ENCODE measurements at places on chromosomes 12 and 14.
A peak's percentile ranks its signal among the peaks of the same experiment; 100 is the strongest.

- no peak for DNase-seq
These were observed 93.6 kb downstream of the TTC7B start for GRCh38 chr14:90722590-90722989.

GRCh38 chr14:92236243-92236900 is 86.6 kb upstream of the SLC24A4 start:
- no peak for DNase-seq

GRCh38 chr12:122943196-122943595 is 23.1 kb downstream of the ABCB9 start:
- DNase-seq: no peak

- DNase-seq: no peak
These were observed 264.4 kb downstream of the EFCAB11 start for GRCh38 chr14:89690139-89690538.

- no peak for DNase-seq
These were observed 25.2 kb upstream of the RASSF3 start for GRCh38 chr12:64585104-64585503.

- DNase-seq: peak; percentile 89
These were observed 864 bp downstream of the DNAJC22 start for GRCh38 chr12:49347311-49348193.

GRCh38 chr14:83883732-83884131 is 1646.2 kb upstream of the FLRT2 start:
- DNase-seq: peak; percentile 19

DNA sequence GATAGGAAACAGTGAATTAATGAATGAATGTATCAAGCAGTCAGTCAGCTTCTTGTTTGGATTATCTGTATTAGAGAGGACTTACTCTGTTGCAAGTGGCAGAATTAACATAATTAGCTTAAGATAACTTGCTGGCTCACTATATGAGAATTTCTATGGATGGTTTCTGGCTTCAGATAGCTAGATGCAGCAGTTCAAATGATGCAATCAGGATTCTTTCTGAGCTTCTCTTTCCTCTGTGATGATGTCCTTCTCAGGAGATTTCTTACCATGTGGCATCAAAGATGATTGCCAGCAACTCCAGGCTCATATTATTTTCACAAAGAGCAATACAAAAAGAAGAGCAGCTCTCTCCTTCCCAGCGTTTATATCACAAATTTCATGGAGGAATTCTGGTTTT is 30.7 kb downstream of the FRMD6 start:
- DNase-seq: peak; percentile 85

- DNase-seq: no peak
These were observed 68.5 kb downstream of the BHLHE41 start for GRCh38 chr12:26056335-26056734.

- no peak for DNase-seq
These were observed 18.3 kb upstream of the LTA4H start for GRCh38 chr12:96053476-96054243.

- no peak for DNase-seq
These were observed 20.4 kb upstream of the AMN start for GRCh38 chr14:102902086-102902485.

DNA sequence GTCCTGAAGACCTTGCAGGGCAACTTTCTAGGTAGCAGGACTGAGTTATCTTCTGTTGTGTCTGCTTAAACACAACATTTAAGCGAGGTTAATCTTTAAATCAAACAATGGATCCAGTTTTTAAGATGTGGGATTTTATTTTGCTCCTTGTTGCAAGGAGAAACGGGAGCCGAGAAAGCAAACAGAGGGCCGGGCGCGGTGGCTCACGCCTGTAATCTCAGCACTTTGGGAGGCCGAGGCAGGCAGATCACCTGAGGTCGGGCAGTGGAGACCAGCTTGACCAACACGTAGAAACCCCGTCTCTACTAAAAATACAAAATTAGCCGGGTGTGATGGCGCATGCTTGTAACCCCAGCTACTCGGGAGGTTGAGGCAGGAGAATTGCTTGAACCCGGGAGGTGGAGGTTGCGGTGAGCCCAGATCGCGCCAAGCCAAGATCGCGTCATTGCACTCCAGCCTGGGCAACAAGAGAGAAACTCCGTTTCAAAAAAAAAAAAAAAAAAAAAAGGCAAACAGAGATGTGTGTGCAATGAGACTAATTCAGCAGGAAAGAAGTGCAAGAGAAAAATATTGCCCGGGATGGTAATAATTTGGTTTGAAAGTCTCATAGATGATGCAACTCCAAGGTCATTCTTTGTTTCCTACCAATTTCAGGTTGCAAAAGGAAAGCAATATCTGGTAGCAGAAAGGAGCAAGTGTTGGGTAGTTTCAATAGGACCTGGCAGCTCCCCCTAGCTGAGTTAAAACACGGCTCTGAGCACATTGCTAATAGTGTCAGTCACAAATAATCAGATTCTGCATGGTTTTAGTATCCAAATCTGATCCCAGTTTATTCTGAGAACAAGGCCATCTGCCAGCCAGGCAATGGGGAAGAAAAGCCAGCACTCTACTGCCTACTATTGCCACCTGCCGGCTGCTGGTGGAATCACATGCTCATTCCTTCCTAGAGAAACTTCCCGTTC is 141.4 kb downstream of the PPM1H start:
- DNase-seq: peak; percentile 75

DNA sequence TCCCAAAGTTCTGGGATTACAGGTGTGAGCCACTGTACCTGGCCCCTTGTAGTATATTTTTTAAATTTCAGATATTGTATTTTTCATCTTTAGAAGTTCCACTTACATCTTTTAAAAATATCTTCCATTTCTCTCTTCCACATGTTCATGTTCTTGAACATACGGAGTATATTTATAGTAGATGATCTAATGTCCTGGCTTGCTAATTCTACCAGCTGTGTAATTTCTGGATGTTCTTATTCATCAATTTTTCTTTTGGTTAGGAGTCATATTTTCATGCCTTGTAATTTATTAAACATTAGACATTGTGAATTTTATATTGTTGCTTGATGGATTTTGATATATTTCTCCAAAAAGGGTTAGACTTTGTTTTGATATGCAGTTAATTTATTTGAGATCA is 30.8 kb downstream of the NTN4 start:
- no peak for DNase-seq

DNA sequence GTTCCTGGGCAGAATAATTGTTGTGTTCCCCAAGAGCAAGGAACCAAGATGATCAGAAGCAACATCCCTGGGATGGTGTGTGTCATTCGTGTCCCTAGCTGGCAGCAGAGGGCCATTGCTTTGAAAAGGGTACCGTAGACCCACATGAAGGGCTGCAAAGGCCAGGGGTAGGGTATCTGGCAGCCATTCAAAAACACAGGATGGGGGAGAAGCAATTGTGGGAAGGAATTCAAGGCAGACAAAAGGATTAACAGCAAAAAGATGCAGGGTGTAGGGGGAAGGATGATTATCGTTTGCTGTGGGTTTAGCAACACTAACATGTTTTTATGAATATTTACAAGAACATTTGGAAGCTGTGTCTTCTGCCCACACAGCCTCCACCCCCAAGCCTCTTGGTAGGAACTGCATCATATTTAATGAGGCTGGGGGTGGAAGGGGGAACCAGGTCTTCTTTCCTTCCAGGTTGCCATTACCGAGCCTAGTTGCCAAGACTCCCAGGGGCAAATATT is 169.0 kb upstream of the G2E3 start:
- DNase-seq: no peak

- no peak for DNase-seq
These were observed 6.3 kb downstream of the SLC25A47 start for GRCh38 chr14:100329233-100330006.

GRCh38 chr12:3464561-3464960 is 26.4 kb upstream of the PRMT8 start:
- no peak for DNase-seq

DNA sequence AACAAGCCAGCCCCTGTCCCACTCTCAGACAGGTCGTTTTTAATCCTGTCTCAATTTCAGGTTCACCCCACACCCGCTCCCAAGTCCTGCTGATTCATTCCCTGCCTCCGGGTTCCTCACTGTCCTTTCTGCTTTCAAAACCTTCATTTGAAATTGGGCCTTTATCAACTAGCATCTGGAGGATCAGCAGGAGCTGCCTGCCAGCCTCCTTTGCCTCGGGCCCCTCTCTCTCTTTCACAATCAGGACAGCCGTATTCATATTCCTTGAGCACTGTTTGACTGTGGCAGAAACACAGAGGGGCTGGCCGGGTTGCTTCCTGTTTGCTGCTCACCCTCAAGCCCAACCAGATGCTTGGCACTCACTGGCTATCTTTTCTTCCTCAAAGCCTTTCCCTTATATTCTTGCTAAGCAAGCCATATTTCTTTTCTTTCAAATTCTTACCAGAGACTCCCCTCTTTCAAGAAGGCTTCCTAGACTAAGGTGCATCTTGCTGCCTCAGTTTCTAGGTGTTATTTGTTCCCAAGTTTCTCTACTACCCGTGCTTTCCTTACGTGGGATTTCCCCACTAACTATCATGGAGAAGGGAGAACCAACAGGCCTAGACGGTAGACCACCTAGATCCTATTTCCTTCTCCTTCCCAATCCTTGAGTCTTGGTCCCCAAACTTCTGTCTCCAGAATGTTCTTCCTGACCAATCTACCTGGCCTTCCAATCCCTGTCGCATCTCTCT is 3.0 kb downstream of the GALNT6 start:
- peak; percentile 69 for DNase-seq

GRCh38 chr14:70701610-70702009 is 59.9 kb downstream of the TTC9 start:
- no peak for DNase-seq

DNA sequence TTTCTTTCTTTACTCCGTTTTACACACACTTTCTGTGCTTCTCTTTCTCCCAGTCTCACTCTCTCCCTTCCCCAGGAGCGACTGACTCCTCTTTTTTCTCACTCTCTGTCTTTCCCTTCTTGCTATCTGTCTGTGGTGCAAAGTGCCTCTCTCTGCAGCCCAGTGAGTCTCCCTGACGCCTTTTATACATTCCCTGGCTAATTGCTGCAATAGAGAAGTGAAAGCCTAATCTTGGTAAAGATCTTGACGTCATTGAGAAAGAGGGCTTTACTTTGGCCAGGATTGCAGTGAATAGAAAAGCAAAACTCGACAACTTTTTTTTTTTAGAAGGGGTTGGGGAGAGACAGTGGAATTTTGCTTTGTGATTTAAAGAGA is 706 bp upstream of the DIO2 start:
- DNase-seq: peak; percentile 82

- DNase-seq: peak; percentile 77
These were observed 6.7 kb downstream of the GLTP start for GRCh38 chr12:109873653-109874052.

DNA sequence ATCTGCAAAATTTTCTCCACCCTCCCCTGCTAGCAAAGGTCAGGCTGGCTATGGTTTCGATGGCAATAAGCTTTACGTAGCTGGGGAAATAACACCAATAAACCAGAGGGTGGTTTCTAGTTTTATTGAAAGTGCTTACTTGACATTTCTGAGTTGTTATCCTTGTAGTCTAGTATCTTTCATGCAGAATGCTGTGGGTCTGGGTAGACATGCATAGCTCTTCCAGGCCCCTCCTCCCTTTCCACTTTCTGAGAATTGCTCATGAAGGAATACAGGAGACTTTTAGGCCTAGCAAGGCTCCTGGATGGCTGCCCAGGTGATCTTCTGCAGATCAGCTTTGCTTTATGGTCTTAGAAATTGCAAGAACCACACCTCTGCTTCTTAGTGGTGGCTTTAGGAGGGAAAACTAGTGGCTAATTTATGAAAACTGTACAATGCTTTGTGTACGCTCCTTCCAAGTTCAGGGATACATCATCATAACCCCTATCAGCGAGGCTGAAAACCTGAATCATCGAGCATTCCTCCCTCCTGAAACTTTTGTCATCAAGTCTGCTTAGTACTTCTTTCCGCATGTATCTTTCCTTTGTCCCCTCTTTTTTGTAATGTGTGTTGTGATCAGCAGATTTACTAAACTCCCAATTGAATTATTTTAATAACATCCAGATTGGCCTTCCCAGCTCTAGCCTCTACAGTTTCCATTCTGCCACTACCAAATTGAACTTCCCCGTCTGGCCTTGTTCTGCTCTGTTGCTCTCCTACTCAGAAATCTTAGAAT is 473.0 kb downstream of the RAD51B start:
- peak; percentile 63 for DNase-seq

DNA sequence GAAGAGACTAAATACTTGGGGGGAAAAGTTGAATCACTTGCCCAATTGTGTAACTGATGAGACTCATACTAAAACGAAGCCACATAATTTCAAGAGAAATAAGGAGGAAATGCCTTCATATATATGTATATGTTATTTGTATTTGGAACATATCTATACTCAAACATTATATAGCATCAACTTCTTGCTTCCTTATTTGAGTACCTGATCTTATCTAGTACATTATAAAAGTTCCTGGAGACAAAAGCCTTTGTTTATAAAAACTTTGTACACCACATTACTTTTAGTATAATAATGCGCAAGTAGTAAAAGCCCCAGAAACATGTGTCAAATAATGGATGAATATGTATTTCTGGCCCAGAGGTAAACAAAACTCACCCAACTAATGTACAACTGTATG is 92.0 kb downstream of the SLC2A13 start:
- DNase-seq: no peak

DNA sequence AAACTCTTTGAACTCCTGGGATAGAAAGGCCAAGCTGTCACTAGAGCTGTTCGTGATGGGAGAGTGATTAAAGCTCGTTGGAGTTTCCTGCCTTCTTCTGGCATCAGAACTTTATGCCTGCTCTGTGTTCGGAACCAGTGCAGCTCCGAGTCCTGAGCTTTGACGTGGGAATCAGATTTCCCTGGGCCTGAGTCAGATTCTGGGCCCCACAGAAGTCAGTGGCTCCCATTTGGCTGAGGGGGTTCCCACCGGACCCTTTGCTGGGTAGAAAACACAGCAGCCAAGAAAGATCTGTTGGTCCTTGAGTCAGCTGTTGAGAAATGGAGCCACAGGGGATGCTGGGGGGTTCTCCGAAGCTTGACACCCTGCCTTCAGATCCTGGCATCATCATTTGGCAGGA is 238.0 kb downstream of the CHST11 start:
- DNase-seq: no peak

- DNase-seq: peak; percentile 19
These were observed 23.7 kb downstream of the LEMD3 start for GRCh38 chr12:65192963-65193516.

DNA sequence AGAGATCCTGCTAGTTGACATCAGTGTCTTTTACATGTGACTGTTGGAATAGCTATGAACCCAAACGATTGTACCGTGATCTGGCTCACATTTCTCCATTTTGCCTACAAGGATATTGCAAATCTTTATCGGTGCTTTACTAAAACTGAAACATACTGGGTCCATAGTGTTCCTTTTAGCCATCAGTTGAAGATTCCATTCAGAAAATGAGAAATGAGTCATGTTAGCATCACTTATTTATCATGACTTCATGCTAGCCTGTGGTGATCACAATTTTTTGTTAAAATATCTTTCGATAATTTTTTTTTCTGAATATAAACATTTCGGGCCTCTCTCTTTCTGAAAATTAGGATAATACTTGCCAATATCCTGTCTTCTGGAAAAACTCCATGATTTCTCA is 210.3 kb downstream of the EGLN3 start:
- no peak for DNase-seq

GRCh38 chr14:93788543-93789227 is 400 bp upstream of the PRIMA1 start:
- no peak for DNase-seq

Data from amniotic epithelial cell (primary cell).